ENCODE measurements at places on chromosomes 16 and 17. TPM values are rescaled to one million over a fixed set of nuclear protein-coding genes. Genes with fewer than 3 reads are reported as not detected.

AXIN2 gene
- total RNA-seq, result 2.4 TPM

SCARF1 gene
- total RNA-seq, result 1.5 TPM

KRT27 gene
- not detected for total RNA-seq

EVPL gene
- 0.11 TPM for total RNA-seq

CDR2 gene
- 22.1 TPM for total RNA-seq

SDR42E1 gene
- 0.92 TPM for total RNA-seq

CD300LB gene
- not detected for total RNA-seq

RAB34 gene
- total RNA-seq, result 2.1 TPM

ABCC3 gene
- total RNA-seq, result 0.34 TPM

NOTUM gene
- 11.8 TPM for total RNA-seq

CCL4 gene
- 1.1 TPM for total RNA-seq

PDE6G gene
- total RNA-seq, result not detected

CBX4 gene
- 50.5 TPM for total RNA-seq

HES7 gene
- 1.1 TPM for total RNA-seq

FNDC8 gene
- total RNA-seq, result not detected

CNTNAP4 gene
- not detected for total RNA-seq

PLXDC1 gene
- not detected for total RNA-seq

SOX15 gene
- 0.16 TPM for total RNA-seq

TMC8 gene
- 8.3 TPM for total RNA-seq

KCNJ12 gene
- 0.02 TPM for total RNA-seq

NT5M gene
- 10.1 TPM for total RNA-seq

CYGB gene
- total RNA-seq, result 0.13 TPM

KRTAP9-2 gene
- total RNA-seq, result not detected

CCL8 gene
- total RNA-seq, result not detected

WSB1 gene
- total RNA-seq, result 91.7 TPM

CLEC19A gene
- not detected for total RNA-seq

LYRM9 gene
- 1.8 TPM for total RNA-seq

CES5A gene
- total RNA-seq, result 0.07 TPM

NOD2 gene
- total RNA-seq, result not detected

CD300A gene
- total RNA-seq, result 0.44 TPM

HOXB6 gene
- total RNA-seq, result 14.2 TPM

SLC38A8 gene
- total RNA-seq, result not detected

TEX19 gene
- total RNA-seq, result 1.4 TPM

ABI3 gene
- 0.09 TPM for total RNA-seq

ACSM5 gene
- total RNA-seq, result not detected

All from K562 (cell line).